ENCODE measurements at places on chromosomes 3 and 15.

DNA sequence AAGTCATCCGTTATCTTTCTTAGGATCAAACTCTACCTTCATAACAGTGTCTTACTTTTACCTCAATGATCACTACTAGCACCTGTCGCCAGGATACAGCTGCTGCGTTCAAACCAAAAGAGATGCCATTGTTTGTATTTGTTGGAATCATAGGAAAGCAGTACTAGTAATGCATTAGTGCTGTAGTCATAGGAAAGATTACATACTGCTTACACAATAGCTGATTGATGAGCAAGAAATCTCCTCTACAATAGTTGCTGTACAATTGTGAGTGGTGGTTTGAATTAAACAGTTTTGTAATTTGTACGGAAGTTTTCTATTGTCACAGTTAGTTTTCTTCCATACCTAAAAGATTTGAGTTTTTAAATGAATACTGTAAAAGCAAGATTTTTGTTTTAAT is 21.4 kb downstream of the ACAP2 start:
- DNase-seq, result no peak

DNA sequence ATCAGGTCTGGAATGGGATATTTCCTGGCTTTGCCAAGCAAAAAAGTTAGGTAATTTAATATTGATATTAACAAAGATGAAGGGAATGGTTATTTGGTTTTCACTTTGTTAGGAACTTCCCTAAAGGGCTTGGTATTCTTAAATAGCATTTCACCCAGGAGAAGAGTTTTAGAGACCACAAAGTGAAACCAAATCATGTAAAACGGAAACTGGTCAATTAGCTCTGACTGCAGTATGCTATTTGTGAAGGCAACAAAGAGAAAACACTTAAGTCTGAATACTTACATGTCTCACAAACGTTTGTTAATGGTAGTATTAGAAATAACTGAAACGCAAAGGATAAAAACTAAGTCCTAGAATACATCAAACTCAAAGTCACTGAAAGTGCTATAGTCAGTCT is 32.4 kb upstream of the SETMAR start:
- DNase-seq, result no peak

- no peak for DNase-seq
Observed at GRCh38 chr3:482479-482878, 285.9 kb downstream of the CHL1 start.

- DNase-seq, result peak; percentile 16
Observed at GRCh38 chr3:177438596-177439220, 241.4 kb upstream of the TBL1XR1 start.

DNA sequence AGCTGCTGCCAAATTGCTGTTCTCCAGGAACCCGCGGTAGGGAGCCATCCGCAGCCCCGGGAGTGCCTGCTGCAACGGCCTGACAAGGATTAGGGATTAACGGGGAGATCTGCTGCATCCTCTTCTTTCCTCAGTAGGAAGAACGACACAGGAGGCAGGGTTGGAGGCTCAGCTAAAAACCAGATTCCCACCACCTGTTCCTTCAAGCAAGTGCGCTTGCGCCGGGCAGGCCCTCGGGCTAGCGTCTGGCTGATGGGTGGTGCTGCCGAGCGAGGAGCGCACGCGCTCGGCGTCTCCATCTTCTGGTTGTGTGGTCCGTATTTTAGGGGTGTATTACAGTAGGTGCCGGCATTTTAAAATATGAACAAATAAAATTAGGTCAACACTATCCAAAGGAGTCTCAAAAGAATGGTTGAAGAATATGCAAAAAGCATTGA is 25.4 kb upstream of the SLC25A26 start:
- peak; percentile 52 for DNase-seq

DNA sequence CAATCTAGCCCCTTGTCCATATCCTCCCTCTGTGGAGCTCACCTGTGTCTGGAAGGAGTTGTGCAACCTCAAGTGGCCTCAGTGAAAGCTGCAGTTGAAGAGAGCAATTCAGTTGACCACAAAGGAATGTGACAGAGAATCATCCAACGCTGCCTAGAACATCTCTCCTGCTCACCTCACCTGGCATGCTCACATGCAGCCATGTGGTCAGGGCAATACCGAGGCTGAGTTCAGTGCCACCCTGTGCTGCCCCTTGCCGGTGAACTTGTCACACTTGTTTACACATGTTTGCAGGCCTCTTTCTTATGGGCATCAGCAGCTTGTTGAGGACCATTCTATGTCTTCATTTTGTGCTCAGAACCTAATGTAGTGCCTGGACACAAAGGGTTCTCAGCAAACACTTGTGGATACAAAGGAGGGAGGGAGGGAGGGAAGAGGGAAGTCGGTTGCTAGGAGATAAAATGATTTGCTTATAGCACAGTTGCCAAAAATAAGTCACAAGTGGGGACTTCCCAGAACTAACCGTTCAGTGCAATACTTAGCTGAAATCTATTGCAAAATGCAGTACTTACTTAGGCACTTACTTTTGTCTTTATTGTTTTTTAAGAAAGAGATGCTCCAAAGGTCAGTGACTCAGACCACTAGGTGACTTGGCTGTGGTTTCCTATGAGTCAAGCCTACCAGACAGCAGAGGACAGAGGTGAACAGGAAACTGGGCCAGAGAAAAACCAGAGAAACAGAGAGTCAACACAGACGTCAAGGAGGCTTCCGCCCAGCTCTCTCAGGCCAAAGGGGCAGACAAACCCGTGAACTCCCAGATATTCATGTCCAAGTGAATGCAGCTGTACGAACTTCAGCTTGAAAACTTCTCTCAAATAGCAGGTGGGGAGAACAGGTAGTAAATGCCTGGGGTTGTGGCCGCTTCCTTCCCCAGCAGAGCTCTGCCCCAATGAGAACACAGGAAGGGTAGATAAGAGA is 227.8 kb upstream of the CTNNB1 start:
- DNase-seq, result peak; percentile 96

GRCh38 chr3:42052484-42053351 is 38.4 kb upstream of the TRAK1 start:
- peak; percentile 73 for DNase-seq

- DNase-seq, result peak; percentile 95
Observed at GRCh38 chr3:188348435-188349244, 194.7 kb downstream of the LPP start.

GRCh38 chr15:45650889-45651525 is 16.2 kb downstream of the SQOR start:
- no peak for DNase-seq

DNA sequence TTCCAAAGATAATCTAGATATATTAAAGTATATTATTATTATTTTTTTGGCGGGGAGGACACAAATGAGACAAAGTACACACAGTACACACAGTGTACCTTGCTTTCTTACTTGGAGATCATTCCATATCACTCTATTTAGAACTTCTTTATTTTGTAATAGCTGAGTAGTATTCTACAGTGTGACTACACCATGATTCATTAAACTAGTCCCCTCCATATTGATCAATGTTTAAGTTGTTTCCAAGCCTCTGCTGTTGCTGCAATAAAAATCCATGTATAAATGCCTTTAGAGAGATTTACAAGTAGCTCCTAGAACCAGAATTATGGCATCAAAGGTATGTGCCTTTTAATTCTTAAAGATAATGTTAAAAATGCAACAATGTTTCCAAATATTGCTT is 38.8 kb downstream of the PYGO1 start:
- DNase-seq, result no peak

DNA sequence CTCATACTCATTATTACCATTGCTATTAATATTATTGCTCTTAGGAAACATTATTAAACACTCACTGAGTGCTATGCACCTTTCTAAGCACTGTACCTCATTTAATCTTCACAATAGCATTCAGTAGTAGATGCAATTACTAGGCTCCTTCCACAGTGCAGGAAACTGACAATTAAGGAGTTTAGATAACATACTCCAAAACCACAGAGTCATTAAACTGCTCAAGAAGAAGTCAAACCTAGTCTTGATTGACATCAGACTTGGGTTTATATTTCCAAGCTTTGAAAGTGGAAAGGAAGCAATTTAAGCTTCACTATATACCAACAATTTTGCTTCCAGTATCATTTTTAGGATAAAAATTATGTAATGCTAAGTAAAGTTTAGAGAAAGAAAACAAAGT is 490.1 kb upstream of the ARRDC4 start:
- DNase-seq, result no peak

DNA sequence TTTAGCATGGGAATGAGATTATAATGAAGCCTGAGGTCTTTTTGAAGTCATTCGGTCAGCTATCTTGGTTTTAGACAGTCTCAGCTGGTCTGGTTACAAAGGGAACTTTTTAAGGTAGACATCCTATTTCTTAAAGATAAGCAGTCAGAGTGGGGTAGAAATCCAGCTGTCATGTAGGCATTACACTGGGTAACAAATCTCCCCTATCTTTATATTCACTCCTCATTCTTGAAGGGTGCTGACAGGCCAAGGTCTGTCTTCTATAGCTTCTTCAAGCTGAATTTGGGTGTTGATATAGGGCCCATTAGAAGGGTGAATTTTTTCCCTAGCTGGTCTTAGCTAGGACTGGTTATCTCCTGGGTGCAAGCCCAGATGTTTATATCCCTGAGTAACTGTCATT is 21.2 kb upstream of the NDN start:
- DNase-seq, result no peak

- DNase-seq, result peak; percentile 52
Observed at GRCh38 chr3:32493437-32494414, 8.9 kb downstream of the CMTM6 start.

- no peak for DNase-seq
Observed at GRCh38 chr3:177515786-177516157, 318.5 kb upstream of the TBL1XR1 start.

GRCh38 chr3:176430244-176431037 is 766.8 kb downstream of the TBL1XR1 start:
- peak; percentile 78 for DNase-seq

DNA sequence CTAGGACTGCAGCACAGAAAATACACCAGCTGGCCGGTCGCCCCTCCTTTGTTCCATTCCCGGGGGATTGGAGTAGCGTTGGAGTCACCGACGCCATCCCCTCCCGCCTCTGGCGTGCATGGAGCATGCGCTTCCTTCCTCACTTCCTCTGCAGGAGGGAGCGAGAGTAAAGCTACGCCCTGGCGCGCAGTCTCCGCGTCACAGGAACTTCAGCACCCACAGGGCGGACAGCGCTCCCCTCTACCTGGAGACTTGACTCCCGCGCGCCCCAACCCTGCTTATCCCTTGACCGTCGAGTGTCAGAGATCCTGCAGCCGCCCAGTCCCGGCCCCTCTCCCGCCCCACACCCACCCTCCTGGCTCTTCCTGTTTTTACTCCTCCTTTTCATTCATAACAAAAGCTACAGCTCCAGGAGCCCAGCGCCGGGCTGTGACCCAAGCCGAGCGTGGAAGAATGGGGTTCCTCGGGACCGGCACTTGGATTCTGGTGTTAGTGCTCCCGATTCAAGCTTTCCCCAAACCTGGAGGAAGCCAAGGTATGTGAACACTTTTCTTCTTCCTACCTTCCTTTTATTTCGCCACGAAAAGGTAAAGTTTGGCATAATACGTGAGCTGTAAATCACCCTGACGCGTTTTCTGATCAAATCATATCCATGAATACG is at the start of gene SCG3:
TSS of gene SCG3 (plus strand) at position 201 of the 661 bp plus-strand sequence. CDS start at position 454, 253 bp downstream.
- peak; percentile 55 for DNase-seq

- peak; percentile 48 for DNase-seq
Observed at GRCh38 chr3:49699281-49699979, 10.1 kb downstream of the RNF123 start.

- DNase-seq, result no peak
Observed at GRCh38 chr3:32954506-32954905, 3.1 kb downstream of the CCR4 start.

- no peak for DNase-seq
Observed at GRCh38 chr3:56688191-56688590, 5.1 kb upstream of the TASOR start.

DNA sequence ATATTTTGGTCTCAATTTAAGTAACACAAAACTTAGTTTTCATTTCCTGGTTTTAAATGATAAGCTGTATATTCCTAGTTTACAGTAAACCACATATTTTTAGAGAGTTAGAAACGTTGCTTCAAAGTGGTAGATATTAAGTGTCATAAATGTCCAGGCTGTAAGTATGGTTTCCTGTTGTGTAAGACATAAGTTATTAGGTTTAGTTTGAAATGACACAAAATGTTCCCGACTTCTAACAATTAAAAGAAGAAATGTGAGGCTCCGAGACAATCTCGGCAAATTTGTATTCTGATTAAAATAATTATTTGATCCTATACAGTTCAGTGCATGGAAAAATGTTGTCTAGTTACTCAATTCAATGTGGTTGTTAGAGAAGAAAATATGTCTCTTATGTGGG is 387.3 kb downstream of the EPHA3 start:
- no peak for DNase-seq

Measured in EH (cell line).